ENCODE measurements at places on chromosomes 13 and 19.

GRCh38 chr13:22168437-22169190 is 497.7 kb downstream of the FGF9 start:
- DNase-seq = no peak

- DNase-seq = peak; percentile 17
Measured at GRCh38 chr13:27338816-27339215, 68.2 kb downstream of the RASL11A start.

- DNase-seq = peak; percentile 49
Measured at GRCh38 chr19:12913851-12914690, 5.0 kb downstream of the SYCE2 start.

DNA sequence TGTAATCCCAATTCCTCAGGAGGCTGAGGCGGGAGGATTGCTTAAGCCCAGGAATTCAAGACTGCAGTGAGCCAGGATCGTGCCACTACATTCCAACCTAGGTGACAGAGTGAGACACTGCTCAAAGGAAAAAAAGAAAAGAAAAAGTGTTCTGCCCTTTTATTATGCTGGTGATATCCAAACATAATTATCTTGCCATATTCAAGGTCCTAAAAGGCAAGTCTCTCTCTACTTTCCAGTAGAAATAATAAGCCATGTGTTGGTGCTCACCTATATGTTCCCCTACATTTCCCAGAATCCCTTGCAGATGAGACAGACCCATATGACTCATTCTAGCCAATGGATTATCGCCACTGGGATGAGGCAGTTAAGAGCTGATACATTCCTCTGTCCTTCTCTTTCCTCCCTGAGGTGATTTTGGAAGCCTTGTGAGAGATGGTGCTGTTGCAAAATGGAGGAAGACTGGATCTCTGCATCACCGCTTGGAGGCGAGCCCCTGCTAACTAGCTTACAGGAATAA is 58.3 kb upstream of the MRI1 start:
- no peak for DNase-seq

DNA sequence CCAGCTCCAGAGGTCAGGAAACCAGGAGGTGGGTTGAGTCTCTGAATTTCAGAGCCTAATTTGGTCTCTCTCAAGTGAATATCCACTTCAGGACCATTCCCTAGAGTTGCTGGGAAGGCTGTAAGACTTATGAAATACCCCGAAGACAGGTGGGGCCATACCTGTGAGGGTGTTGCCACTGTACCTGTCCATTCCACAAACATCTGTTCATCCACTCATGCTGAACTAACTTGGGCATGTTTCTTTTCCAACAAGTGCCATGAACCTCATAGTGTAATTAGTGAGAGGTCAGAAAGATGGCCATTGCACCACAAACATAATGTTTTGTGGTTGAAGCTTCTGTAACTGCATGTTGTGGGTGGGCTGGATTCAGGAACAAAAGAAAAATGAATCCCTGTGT is 7.8 kb downstream of the ILF3 start:
- DNase-seq = no peak

DNA sequence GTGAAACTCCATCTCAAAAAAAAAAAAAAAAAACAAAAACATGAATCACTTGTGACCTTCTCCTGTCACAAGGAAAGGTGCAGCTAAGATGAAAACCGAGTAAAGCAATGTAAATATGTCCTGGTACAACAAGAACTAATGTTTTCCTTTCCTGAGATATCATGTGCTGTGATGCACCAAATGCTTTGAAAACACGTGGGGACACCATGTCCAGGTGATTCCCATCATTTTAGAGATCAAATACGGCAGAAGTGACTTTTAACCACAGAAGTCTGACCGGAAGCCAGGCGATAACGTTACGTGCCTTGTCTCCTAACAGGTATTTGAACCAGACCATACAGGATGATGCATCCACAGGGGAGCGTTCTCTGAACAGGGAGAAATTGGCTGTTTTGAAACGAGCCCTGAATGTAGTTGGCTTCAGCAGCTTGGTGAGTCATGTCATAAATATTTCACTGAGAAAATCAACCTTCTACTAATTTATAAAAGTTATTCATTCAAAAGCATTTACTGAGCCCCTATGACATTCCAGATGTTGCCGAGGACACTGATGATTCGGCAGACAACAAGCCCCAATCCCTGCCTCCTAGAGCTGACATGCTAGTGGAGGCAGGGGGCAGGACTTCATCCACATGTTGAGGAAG is 328.1 kb downstream of the MYO16 start:
- DNase-seq = no peak

DNA sequence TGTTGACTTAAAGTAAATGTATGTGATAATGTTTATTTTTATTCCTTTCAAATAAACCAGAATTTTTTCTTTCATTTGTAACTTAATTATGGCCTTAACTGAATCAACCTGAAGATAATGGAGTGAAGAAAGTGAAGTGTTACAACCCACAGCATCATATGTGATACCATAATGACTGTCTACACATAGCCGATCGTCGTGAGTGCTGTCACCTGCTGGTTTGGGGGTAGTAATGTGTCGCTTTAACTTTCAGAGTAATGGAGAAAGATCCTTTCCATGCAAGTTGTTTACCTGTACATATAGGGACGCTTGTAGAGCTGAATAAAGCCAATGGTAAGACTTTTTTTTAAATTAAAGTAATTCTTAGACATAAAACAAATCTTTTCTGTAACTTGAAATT is 9.9 kb downstream of the CDC16 start:
- no peak for DNase-seq

DNA sequence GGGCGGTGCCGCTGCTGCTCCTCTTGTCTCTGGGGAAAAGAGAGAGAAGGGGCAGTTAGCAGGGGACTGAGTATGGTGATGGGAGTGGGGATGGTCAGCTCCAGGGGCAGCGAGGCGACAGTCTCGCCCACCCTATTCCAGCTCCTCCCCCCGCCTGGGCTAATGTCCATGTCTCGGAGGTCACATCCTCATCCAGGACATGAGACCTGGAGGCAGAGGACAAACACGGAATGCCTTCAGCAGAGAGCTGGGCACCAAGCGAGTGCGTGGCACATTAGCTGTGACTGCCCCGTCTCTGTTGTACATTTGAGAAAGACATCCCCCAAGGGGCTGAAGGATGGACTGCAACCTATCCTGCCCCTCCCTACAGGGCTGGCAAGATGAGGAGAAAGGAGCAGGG is 9.1 kb downstream of the BBC3 start:
- DNase-seq = no peak

DNA sequence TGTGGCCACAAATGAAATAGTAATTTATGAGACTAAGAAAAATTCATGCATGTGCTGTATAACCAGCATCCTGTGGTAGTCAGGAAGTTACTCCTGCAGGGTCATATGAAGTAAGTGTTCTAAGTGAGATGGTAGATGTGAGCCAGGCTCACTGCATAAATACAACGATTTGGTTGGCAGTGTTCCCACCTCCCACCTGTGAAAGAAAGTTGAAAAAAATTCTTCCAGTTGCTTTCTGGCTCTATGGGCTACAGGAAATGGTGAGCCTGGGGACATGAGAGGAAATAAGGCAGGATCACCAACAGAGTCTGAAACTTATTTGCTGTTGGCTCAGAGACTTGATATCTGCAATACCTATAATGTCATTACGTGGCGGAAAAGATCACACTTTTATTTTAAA is 301.7 kb upstream of the SPRY2 start:
- DNase-seq = no peak

DNA sequence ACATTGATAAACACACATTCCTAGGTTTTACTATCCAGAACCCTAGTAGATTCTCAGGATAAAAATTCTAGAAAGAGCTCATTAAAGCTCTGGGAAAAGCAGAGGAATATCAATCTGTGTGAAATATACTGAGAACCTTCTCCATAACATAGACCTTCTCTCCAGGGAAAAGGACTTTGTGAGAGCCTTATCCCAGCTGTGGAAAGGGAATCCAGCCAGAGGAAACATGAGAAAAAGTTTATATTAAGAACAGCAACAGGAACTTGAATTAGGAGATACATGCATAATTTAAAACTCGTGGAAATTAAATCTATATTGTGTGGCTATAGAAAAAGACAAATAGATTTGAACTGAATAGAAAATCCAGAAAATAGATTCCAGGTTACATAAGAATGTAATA is 1639.9 kb downstream of the EFNB2 start:
- DNase-seq = no peak

DNA sequence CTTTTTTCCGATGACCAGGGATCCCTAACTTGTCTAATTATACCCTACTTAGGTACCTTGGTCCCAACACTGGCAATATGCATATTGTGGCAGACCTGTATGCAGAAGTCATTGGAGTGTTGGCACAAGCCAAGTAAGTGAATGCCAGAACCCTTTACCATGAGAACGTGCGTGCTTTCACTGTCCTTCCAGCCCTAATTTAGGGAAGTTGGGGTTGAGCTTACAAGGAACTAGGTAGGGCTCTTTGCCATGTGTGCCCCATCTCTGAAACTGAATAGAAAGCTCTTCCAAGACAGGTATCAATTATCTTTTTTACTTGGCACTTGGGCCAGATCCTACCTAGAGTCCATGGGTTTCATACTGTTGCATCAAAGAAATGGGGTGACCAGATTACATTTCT is 93.2 kb downstream of the FRY start:
- DNase-seq = no peak

DNA sequence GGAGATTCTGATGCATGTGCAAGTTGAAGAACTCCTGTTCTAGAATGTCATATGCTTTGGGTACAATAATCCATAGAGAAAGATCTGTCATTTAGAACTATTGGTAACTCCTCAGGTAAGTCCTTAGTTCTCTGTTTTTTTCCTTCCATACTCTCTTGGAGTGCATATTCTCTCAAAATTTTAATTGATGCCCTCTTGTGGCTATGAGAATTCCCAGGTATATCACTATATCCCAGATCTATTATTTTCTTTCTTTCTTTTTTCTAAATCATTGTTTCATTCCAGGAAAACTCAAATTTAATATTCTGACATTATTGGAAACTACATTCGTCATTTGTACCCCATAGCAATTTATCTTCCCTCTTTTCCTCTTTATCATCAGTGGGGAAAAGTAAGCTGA is 485.4 kb downstream of the KLF5 start:
- DNase-seq = no peak

- DNase-seq = no peak
Measured at GRCh38 chr13:88704600-88705275, 1033.6 kb downstream of the SLITRK5 start.

DNA sequence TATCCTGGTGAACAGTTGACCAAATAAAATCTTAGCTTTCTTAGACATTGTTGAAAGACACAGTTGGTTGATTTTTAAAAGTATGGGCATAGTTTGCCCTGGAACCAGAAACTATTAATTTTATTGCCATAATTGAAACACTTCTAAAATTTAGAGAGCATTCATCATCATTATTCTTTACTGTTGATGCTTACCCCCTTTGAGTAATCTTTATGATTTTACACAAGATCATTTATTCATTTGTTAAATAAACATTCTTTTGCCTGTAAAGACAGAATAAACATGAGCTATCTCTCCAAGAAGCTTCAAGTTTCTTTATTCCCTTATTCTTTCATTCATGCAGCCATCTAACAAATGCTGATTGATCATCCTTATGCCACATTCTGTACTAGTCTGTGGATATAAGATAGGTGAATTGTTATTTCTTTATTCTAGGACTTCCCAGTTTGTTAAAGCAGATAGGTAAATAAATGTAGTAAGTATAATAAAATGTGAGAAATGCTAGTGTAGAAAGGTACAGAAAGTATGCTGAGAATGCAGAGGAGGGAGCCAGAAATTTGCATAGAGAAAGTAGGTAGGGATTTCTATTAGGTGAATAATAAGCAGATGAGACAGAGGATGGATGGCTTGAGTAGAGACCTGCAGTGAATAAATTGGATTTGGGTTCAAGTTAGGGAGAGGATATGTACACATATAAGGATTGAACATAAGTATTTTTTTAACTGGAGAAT is 8.2 kb downstream of the SERTM1 start:
- no peak for DNase-seq

GRCh38 chr13:94431574-94431973 is 47.9 kb downstream of the DCT start:
- no peak for DNase-seq

- DNase-seq = no peak
Measured at GRCh38 chr19:3684817-3685410, 15.4 kb downstream of the PIP5K1C start.

GRCh38 chr13:77523834-77524728 is 11.4 kb upstream of the SCEL start:
- DNase-seq = no peak

GRCh38 chr13:49938314-49938713 is 2.2 kb upstream of the SPRYD7 start:
- no peak for DNase-seq

DNA sequence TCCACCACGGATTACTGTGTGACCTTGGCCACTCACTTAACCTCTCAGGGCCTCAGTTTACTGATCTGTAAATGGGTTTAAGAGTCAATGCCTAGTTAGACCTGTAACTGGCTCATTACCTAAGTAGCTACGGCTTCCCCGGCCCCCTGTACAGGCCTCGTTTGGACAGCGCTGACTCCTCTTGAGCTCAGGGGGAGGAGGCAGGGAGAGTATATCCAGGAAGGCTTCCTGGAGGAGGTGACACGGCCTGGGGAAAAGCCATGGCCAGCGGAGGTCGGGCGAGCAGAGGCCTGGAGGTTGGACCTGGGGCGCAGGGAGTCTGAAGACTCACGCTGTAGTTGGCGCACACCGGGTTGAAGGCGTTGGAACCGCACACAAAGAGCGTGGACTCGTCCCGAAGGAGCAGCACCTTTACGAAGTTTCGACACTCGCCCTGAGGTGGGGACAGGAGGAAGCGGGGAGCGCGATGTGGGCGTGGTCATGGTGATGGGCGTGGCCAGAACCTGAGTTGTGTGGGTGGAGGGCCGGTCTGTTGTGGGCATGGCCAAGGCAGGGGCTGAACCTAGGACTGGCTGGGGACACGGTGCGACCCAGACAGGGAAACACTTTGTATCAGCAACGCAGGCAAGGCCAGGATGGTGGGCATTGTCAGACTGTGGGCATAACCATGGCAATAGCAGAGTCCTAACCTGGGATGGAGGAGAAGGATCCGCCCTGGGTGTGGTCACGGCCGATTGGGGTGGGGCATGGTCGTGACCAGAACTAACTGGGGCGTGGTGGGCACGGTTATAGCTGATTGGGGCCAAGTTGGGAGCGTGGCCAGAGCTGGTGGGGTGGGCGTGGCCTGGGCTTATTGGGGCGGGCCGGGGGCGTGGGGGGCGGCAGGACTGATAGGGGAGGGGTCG is 3.6 kb downstream of the SEMA6B start:
- DNase-seq = no peak

DNA sequence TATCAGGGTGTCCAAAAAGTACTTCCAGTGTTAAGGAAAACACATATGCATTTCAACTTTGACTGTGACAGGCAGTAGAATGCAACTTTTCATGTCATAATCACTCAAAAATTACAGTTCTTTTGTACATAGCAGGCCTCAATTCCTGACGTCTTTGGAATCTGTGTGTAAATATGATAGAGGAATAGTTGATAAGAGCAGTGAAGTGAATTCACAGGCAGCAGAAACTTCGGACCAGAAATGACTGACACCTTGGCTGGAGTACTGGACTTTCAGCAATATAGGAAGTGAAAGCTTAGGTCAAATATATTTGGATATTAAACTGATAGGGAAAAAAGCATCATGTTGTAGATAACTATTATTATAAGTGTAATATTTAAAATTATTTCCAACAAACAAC is 1741.2 kb upstream of the PCDH20 start:
- no peak for DNase-seq
